Nucleus accumbens (tissue), 56 donors: ENCODE measurements at places on chromosomes 6 and 20.

DNA sequence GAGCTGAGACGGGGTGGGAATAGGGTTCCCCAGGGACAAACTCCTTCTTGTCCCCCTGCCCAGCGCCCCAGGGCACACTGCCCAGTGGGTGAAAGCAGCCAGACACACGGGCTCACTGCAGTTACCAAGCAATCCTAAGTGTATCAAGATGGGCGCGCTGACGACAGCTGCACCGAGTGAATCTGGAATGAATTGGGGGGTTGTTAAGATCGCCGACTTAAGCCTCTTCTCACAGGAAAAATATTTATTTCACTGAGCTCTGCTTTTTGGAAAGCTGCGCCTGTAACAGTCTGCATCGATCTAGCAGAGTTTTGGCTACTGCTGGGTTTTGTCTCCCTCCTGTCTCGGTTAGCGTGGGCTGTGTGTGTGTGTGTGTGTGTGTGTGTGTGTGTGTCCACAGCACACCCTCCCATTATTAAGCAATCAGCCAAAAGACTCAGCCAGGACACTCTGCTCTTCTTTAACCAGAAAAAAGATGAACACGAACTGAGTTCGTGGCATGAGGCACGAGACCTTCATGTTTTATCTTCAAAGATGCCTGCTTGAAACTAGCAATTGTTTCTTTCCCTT, 35.9 kb downstream of the RIPOR3 start:
- DNase-seq: peak; percentile 11

- DNase-seq: no peak
Measured at GRCh38 chr6:42446370-42446769, 5.4 kb downstream of the TRERF1 start.

GRCh38 chr6:142440600-142441293, 138.9 kb downstream of the ADGRG6 start:
- no peak for DNase-seq

DNA sequence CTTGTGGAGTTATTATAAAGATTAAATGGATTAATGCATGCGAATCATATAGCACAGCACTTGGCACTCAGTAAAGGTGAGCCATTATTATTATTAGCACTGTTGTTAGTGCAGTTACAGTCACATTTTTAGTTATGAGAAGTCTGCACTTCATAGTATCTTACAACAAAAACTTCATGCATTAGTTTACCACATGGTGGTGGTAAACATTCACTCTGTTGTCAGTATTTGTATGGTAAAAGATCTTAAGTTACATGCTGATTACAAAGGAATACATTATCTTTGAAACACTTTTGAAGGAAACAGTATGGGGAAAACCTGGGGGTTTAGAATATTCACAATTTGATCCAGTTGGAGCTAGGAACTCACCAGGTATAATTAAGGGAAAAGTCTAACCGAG, 20.8 kb downstream of the TMEM14A start:
- DNase-seq: no peak

DNA sequence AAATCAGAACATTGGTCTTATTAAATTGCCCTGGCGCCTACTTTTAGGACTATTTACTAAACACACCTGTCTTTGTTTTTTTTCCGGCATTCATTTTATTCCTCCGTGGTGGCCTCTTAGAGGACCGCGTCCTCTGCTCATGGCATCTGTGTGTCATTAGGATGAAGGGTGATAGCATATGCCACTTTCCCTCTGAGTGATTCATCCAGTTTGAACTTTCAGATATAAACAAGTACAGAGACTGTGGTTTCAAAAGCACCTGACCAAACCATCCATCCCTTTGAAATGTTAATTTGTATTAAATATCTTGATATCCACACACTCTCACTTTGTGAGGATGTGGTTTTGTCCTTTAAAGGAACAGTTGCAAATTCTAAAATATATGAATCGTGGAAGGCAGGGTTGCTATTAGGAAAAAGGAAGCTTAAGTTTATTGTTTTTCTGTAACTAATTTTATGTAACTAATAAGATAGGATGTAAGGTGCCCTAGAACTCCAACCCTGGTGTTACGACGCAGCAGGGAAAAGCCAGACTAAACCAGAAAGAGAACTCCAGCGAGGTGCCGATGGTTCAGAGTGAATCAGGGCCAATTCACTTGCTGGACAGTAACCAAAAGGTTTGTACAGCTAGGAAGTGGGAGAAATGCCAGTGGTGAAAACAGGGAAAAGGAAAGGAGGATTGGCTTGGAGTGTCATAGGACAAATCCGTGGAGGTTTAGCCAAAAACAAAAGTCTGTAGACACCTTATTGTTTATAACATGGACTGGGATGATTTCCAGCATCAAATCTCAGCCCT, 98.7 kb downstream of the SHLD1 start:
- no peak for DNase-seq

- DNase-seq: no peak
Measured at GRCh38 chr6:139490482-139490881, 116.0 kb upstream of the CITED2 start.

DNA sequence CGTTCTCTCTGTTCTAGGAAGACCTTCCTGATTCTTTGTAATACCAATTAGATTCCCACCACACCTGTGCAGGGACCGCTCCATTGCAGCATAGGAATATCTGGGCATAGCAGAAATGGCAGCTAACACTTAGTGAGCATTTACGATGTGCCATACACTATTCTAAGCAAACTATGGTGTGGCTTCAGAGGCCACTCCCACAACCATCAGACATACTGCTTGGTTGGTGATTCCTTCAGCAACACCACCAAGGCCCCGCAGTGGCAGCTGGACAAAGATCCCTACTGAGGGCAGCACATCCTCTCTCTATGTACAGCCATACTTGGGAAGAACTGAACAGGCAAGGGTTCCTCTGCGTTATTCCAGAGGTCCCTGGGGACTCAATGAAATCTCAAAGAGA, 6.2 kb downstream of the KCNK5 start:
- DNase-seq: no peak
